ENCODE measurements at places on chromosomes 16 and 17. TPM values are rescaled to one million over a fixed set of nuclear protein-coding genes. Genes with fewer than 3 reads are reported as not detected.

GRCh38 chr16:12084436-12084835 lies 107.9 kb downstream of the SNX29 start:
- DNase-seq: no peak

Gene HES7
- total RNA-seq: not detected

Gene P2RX1
- 6.7 TPM for total RNA-seq

Gene TEKT3
- total RNA-seq: not detected

Measured in stomach (tissue), 19 donors.